ENCODE measurements at places on chromosomes 12 and 14.
A peak's percentile ranks its signal among the peaks of the same experiment; 100 is the strongest.

GRCh38 chr12:5305886-5306545, 125.9 kb upstream of the NTF3 start:
- DNase-seq = no peak

GRCh38 chr12:87201598-87201997, 827.6 kb downstream of the C12orf50 start:
- DNase-seq = no peak

DNA sequence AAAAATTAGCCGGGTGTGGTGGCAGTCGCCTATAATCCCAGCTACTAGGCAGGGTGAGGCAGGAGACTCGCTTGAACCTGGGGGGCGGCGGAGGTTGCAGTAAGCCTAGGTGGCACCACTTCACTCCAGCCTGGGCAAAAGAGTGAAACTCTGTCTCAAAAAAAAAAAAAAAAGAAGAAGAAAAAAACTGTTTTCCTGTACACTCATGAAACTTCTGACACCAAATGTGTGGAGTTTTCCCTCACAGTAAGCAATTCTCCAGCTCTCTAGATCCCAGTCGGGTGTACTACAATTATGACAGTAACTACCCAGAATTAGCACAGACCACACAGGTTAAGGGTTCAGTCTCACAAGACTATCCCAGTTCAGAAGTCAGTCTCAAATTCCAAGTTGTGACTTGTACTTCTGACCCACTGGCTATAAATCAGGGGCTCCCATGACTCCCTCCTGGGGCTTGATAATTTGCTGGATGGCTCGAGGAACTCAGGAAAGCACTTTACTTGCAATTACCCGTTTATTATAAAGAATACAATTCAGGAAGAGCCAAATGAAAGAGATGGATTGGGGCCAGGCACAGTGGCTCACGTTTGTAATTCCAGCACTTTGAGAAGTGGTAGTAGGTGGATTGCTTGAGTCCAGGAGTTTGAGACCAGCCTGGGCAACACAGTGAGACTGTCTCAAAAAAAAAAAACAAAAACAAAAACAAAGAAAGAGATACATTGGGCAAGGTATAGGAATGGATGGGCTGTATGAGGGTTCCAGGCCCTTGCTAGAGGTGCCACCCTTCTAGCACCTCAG, 12.4 kb upstream of the ARF6 start:
- DNase-seq = no peak

DNA sequence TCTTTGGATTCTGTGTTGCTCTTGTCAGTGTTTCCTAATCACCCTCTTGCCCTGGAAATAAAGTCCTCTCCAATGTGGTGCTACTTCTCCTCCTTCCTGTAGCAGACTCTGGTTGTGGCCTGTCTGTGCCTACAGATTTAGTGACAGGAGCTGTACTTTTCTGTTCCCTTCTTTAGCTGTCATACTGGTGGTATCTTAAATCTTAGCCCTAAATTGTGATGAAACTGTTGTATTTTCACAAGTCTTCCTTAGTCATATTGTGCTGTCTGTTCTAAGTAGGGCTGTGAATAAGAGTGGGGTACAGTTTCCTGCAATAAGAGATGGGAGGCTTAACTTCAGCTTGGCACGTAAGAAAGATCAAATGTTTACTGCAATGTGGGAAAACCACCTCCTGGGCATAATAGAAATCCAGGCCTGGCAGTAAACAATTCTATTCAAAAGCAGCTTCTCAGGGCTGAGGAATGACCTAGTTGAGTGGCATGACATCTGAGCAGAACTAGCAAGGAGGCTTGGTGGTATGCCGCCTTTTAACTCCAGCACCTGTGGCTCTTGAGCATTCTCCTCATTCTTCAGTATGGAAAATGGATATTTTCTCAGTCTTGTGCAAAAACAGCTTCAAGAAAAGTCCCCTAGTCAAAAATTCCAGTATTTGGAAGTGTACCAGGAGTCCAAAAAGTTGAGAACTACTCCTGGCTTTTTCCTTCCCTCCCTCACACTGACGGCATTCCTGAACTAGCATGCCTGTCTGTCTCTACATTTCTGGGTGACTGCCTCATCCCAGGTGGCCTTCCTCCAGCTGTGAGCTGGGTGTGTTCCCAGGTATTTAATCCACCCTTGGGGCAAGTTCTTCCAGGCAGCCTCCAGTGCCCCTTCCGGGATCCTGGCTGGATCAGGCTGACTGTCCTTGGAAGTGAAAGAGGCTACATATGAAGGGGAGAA, 19.5 kb downstream of the ANO6 start:
- DNase-seq = no peak

DNA sequence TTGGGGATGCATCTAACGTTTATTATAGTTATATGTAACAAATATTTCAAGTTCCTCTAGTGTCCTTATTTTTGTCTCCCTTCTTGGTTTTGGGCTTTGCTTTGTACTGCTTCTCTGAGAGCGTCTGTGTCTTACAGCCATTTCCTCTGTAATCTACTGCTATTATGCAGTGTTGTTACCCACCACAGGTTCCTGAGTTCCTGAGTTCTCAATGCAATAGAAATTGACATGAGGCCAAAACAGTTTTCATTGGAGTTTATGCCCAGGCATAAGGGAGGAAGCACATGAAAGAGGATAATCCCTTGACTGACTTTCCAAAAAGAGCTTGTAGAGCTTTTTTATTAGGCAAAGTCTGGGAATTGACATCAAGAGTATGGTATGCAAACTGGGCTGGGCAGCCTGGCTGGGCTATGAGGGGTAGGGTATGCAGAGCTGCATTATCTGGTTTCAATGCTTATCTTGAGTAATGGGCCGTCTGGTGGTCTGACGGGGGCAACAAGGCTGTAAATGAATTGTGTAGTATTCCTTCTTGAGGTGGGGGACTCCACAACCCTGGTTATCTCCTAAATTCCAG, 722.5 kb upstream of the ATXN7L3B start:
- no peak for DNase-seq

- DNase-seq = no peak
Measured at GRCh38 chr14:72745546-72745945, 148.4 kb downstream of the DPF3 start.

- DNase-seq = no peak
Measured at GRCh38 chr12:130719263-130719859, 3.3 kb upstream of the RIMBP2 start.

DNA sequence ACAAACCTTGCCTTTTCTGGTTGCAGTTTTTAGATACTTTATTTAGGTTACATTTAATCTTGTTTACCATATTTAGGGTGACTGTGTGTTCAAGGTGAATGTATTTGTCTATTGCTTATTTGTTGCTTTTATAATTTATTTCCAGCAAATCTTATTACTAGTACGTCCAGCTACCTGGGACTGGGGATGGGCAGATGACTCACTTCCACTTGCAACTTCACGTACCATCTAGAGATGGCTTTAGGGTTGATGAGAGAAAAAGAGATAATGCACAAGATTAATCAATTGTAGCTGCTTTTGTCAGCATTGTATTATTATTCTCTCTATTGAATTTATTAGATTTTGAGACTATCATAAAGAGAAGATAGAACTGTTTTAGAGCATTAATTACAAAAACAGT, 5.1 kb downstream of the MIPOL1 start:
- no peak for DNase-seq

DNA sequence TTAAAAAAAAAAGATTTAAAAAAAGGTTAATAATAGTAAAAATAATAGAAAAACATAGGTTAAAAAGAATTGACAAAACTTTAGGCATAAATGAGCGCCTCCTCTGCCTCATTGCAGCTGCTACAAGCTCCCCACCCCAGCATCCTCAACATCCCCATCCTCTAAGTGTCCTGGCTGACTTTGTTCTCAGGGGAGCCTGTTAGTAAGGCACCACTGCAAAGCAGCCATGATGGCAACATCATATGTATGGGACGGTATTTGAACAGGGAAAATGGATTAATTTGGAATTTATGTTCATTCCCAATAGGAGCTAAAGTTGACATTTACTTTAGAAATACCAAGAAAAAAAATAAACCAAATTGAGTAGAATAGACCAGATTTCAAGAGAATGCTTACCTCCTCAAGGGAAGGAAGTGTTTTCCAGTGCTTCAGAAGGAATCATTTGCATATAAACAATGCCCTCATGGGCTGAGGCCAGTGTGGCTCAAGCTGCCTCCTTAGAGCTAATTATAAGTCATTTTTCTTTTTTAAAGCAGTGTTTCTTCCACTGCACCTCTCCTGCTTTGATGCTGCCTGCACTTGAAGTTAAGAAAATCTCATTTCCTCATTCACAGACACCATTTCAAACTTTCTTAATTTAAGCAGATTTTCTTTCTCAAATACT, 59.6 kb downstream of the DACT1 start:
- DNase-seq = no peak

GRCh38 chr12:122117979-122118378, 39.4 kb downstream of the MLXIP start:
- no peak for DNase-seq

DNA sequence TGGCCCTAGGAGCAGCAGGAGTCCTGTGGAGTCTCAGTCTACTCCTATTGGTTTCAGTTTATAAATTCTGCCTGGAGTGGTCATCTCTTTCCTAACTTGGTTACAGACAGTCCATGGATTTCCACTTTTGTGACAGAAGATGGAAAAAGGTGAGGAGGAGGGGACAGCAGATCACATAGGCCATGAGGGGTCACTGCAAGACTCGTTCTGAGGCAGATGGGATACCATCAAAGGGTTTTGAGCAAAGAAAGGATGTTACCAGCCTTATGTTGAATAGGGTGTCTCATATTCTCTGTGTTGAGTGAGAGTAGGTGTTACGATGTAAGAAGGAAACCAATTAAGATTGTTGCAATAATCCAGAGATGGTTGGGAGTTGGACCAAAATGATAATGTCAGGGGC, 15.3 kb downstream of the PDE3A start:
- DNase-seq = no peak

- peak; percentile 6 for DNase-seq
Measured at GRCh38 chr14:39621223-39621622, 189.0 kb upstream of the FBXO33 start.

DNA sequence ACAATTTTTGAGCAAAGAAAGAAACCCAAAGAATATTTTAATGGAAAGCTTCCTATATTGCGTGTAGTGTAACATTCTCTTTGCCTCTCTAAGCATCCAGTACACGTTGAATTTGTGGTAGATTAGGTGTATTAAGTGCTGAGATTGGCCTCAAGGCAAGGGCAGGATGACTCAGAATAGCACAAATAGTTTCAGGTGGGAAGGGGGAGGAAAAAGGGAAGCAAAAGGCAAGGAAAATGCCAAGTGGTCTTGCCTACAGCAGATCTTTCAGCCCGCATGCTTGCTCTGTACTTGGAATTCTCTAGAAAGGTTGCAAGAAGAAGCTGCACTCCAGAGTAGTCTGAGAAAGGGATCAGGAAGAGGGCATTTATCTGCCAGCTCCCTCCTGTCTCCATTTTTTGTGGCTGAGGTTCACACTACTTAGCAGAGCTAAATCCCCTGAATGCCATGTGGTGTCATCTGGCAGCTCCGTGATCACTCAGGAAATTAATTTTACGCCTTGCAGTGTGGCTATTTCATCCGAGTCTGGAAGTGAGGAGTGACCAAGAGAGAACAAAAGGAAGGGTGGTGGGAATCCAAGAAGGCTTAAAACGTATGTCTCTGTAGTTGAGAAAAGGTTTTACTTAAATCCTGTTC, 28.5 kb downstream of the CDKN1B start:
- no peak for DNase-seq

DNA sequence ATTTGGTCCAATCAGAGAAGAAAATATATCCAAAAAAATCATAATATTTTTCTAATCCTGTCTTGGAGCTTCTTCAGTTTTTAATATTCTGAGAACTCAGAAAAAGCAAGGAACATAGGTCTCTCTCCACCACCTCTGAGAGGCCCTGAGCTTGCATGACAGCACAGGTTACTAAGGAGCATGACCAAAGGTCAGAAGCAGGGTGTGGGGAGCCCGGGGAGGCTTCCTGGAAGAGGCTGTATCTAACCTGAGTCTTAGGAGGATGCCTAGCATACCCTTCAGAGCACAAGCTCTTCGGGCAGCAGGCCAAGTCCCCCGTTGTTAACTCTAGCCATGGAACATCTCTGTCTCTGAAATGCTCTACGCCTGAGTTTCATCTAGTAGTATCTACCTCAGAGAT, 15.7 kb upstream of the STON2 start:
- DNase-seq = no peak

DNA sequence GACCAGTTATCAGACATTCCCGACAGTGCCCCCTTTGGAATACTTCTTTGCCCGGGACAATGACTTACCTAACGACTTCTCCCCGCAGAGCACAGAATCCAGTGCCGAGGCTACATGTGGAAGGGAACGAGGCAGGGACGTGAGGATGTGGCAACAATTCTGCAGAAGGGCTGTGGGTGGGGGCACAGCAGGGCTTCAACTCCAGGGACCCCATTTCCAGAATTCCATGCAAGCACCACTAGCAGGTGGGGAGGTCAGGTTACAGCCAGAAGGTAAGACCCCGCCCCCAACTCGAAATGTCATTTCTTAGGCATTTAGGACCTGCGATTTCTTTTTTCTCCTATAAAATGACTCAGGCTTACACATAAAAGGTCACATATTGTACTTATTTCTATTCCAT, 207.9 kb downstream of the TMEM132C start:
- DNase-seq = no peak

GRCh38 chr12:101819467-101819866, 11.3 kb downstream of the GNPTAB start:
- no peak for DNase-seq

DNA sequence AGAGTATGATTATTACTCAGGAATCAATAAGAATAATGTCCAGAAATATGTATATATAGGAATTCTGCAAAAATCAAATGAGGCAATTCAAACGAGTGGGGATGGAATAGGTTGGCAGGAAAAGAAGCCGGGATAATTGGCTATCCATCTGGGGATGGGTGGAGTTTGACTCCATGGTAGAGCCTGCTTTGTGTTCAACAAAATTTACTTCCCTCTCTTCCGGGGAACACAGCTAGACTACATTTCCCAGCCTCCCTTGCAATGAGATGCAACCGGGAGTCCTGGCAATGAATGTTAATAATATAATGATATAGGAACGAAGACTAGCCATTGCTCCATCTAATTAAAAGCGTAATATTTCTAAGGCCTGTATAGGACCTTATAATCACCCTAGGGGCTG, 146.6 kb downstream of the EFCAB11 start:
- no peak for DNase-seq

- peak; percentile 29 for DNase-seq
Measured at GRCh38 chr14:88129306-88130056, 124.5 kb downstream of the GPR65 start.

- no peak for DNase-seq
Measured at GRCh38 chr14:50049703-50050570, 66.4 kb downstream of the VCPKMT start.

Measured in CD4-positive, alpha-beta T cell treated with Interleukin-2 at 100 ng/mL for 4 hours (primary cell).